Cerebellar nuclear complex (tissue), 1 donor: ENCODE measurements at places on chromosomes 1 and 21.

DNA sequence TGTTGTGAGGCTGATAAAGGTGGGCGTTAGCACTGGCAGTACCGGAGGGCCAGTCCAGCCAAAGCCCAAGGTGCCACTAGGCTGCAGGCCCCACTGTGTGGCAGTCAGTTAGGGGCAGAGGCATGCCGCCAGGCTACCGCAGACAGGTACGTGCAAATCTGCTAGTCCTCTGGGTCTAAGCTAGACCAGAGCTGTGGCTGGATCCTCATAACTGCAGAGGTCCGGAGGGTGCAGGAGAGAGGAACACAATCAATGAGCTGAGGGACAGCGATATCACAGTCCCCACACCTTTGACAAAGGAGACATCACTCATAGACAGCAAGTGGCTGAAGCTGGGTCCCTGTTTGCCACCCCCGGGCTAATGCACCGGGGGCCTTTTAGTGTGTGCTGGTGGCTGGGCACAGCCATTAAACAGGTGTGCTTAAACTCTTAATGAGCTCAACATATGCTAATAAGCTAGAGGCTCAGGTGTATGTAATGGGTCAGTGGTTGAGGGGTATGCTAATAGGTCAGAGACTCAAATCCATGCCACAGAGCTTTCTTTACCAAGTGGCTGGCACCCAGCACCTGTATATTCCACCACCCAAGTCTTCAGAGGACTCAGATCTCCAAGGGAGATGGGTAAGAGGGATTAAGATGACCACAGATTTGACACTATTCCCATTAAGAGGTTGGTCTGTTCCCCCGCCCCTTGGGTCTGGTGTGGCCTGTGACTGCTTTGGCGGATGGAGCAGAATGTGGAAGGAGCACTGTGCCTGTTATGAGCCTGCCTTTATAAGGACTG lies 82.0 kb downstream of the GLIS1 start:
- no peak for DNase-seq

GRCh38 chr1:211320980-211321379 lies 5.7 kb upstream of the TRAF5 start:
- DNase-seq, result no peak

DNA sequence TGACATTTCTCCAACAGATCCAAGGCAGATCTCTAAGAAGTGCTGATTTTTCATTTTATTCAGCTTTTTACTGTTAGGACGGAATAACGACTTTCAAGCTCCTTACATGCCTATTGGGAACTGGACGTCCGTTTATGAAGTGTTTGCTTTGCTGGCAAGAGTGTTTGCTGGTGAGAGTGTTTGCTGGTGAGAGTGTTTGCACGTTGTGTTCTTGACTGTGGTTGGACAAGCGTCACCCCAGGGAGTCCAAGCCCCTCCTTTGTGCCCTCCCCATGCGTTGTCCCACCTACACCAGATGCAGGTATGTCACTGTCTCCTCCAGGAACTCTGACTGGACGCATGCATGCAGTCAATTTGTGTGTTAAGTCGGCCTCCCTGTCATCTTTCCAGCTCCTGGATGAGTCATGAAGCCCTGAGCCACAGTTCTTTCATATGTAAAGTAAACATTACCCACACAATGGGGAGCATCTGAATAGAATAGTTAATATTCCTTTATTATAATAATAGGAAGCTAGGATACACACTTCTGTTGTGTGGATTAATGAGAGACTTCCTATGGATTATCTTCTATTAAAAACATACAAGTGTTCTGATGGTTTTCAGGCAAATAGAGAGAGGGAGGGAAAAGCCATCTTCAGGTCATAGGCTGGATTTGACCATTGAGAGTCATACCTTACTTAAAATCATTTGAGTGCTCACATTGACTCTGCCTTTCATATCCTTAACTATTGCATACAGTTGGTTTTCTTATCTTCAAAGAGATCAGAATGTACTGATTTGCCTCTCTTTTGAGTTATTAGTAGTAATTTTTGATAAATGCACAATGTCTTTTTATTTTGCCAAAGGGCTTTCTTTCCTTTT lies 119.2 kb downstream of the GALNT2 start:
- no peak for DNase-seq

GRCh38 chr1:27166351-27166802 lies 11.5 kb upstream of the SLC9A1 start:
- no peak for DNase-seq

DNA sequence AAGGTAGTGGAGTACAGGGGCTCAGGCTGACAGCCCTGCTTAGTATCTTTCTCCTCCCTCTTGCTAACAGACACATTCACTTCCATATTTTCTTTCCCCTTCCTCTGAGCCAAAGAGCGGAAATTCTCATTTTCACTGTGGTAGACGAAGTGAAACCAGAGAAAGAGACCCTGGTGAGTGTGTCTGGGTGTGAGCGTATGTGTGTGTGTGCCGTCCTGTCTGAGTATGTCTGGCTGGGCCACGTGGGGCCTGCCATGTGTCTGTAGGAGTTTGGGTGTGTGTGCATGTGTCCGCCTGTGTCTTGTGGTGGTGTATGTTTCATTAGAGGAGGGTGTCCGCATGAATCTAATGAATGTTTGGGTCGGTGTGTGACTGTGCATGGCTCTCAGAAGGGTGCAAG lies 1.7 kb downstream of the COL8A2 start:
- no peak for DNase-seq

DNA sequence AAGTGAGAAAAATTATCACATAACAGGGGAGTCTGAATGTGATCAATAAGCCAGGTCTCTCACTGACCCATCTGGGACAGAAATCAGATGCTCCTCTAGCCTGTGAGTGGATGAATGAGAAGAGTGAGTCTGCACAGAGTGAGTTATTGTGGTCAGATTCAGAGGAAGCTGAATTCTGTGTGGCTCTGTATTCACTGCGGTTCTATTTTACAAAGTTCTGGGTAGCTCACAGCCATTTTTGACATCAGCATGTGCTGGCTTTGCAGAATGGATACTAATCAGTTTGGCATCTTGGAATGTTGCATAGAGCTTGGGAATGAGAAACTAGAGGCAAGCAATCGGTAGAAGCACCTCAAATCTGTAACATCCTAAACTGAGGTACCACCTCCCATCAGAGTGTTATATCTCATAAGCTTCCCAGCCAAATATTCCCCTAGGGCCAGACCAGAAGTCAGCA lies 3.8 kb downstream of the COLGALT2 start:
- no peak for DNase-seq

- DNase-seq, result no peak
Observed at GRCh38 chr1:15916417-15916816, 59.5 kb downstream of the ZBTB17 start.

DNA sequence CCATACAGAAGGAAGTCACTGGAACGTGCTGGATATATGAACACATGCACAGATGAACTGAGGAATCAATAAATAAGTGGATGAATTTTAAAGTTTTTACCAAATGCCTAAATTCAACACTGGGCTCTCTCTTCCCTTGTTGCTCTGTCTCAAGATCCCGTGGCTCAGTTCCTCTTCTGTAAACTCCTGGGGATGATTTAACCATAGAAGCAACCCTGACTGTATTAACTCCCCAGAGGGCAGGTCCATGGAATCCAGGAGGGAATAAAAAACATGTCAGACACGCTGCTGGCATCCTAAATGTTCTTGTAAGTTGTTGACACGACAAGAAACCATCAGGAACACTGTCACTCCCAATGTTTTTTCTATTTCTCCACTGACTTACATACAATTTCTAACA lies 45.3 kb upstream of the GPR157 start:
- DNase-seq, result no peak

DNA sequence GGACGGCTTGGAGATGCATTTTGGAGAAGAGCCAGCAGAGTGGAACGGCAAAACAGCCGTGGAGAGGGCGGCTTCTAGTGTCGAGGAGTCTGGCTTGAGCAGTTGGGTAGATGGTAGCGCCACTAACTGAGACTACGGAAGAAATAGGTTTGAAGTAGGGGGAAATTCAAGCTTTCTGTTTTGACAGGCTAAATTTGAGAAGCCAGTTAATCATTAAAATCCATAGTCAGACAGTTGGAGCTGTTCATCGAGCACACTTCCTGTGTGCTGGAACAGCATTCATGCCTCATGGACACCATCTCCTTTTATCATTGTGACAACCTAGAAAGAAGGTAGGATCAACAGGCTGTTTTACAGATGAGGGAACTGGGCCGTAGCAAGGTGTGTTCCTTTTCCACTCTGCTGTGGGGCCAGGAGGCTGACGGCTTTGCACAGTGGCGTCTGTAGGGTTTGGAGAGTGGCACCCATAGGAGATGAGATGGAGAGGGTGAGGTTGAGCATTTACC lies 3.4 kb upstream of the PKLR start:
- DNase-seq, result no peak

- DNase-seq, result no peak
Observed at GRCh38 chr1:184919892-184920291, 54.4 kb downstream of the NIBAN1 start.

- no peak for DNase-seq
Observed at GRCh38 chr1:56627636-56628039, 17.5 kb upstream of the PRKAA2 start.

DNA sequence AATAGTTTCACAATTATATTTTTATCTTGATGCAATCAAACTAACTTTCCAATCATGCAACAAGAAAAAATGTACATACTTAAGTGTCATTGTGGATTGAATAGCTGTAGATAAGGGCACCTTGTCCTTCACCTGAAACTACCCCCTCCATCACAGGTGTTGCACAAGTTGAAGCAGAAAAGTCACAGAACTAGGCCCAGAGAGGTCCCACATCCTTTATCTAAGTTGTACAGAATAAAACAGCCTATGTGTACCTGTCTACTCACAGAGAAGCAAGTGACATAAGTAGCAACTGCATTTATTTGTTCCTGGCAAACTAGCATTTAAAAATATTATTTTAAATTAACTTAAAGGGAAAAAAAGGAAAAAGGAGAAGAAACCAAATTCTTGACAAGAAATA lies 256.8 kb downstream of the FAF1 start:
- no peak for DNase-seq

DNA sequence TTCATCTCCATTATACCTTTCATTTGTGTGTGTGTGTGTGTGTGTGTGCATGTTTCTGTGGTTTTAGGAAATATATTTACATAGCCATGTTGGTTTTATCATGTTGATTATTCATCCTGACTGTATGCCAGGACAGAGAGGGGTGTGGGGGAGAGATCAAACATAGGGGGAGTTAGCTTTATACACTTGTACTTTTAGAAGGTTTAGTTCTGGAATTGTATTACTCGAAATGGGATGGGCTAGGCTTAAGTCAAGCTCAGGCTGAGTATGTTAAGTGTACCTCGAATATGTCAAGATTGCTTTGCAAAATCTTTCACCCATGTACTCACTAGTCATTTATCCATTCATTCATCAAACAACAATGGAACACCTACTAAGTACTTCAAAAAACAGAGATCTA lies 123.3 kb downstream of the HMCN1 start:
- DNase-seq, result no peak

GRCh38 chr1:167821969-167822685 lies 91.8 kb downstream of the ADCY10 start:
- DNase-seq, result no peak

GRCh38 chr21:41207401-41208375 lies 39.7 kb downstream of the BACE2 start:
- no peak for DNase-seq

DNA sequence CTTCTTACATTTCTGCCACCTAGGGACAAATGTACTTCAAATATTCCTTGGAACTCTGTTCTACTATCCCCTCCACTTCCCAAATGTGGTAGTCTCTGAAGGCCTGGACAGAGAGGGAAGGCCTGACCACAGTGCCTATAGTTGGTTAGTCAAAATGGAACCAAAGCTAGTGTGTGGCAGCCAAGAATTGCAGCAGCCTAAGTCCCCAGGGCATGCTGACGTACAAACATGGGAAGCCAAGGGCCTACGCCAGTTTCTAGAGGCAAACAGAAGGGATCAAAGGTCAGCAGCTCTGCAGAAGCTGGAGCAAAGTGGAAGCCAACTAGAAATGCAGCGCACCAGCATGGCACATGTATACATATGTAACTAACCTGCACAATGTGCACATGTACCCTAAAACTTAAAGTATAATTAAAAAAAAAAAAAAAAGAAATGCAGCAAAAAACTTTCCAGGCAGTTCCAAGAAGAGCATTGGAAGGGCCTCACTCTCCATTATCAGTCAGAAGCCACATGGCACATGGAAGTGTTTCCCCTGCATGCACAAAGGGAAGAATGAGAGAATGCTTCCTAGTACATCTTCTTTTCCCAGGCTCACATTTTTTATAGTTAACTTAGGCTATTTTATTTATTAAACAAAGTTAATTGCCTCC lies 39.4 kb upstream of the GADD45A start:
- no peak for DNase-seq

DNA sequence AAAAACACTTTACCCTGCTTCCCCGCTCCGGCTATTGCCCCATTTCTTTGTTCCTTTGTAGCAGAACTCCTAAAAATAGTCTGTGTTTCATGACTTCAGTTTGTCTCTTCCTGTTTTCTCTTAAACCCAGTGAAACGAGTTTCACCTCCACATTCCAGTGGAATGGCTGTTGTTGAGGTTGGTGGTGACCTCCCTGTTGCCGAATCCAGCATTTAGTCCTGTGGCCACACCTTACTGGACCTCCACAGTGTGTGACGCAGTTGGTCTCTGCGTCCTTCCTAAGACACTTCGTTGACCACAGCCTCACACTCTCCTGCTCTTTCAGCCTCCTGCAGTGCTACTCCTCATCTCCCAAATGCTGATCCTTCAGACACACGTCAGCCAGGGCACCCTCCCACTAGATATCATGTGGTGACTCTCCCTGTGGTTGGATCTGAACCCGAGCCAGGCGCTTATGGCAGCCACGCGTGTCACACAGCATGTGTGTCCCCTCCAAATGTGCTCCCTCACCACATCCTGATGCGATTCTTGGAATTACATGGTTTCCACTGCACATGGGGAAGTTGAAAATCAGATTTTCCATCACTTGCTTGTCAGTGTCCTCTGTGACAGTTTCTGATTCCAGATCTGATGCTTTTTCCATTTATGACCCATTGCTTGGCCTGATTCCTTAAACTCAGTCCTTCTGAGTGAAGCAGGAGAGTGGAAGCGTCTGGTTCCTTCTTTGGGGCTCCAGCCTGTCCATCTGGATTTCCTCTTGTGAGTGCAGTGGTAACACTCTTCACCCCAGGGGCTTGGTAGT lies 99.1 kb upstream of the ARTN start:
- no peak for DNase-seq

GRCh38 chr1:110495926-110496600 lies 22.9 kb downstream of the KCNA10 start:
- DNase-seq, result peak; percentile 66

GRCh38 chr1:164719676-164720439 lies 160.9 kb downstream of the PBX1 start:
- DNase-seq, result no peak

DNA sequence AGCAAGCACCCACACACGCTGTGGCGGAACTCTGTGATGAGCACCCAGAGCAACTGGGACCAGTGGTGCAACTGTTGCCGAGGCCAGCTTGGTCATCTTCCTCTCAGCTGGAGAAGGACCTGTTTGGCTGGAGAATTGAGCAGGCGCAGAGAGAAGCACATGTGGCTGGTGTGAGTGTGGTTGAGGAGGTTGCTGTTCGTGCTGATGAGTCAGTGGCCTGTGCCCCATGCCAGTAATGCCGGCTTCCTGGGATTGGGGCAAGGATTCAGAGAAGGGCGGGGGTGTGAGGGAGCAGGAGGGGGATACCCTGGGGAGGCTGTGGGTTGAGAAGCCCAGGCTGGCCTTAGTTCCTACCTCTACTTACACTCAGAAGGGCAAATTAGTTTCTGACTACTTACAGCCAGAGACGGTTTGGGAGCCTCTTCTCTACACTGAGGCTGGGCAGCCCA lies 57.5 kb upstream of the EPS8L3 start:
- DNase-seq, result no peak
